ENCODE measurements at places on chromosomes 12 and 14.

DNA sequence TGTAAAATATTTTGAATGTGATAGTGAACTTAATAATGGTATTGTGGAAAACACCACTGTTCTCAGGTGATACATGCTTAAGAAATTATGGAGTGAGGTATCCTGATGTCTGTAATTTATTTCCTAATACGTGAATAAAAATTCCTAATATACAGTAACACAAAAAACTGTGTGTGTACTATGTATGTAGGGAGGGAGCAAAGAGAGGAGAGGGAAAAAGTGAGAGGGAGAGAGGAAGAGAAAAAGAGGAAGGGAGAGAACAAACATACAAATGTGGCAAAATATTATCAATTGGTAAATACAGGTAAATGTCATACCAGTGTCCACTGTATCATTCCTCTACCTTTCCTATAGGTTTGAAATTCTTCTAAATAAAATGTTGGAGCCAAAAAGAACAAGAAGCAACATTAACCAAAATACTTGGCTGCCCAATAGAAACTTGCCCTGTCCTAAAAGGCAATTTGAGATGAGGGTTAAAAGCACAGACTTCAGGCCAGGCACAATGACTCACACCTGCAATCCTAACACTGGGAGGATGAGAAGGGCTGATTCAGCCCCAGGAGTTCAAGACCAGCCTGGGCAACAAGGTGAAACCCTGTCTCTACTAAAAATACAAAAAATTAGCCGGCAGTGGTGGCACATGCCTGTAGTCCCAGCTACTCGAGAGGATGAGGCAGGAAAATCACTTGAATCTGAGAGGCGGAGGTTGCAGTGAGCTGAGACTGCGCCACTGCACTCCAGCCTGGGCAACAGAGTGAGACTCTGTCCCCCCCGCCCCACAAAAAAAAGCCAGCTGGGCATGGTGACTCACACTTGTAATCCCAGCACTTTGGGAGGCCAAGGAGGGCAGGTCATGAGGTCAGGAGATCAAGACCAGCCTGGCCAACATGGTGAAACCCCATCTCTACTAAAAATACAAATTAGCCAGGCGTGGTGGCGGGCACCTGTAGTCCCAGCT lies 14.5 kb downstream of the R3HDM2 start:
- DNase-seq, result no peak

DNA sequence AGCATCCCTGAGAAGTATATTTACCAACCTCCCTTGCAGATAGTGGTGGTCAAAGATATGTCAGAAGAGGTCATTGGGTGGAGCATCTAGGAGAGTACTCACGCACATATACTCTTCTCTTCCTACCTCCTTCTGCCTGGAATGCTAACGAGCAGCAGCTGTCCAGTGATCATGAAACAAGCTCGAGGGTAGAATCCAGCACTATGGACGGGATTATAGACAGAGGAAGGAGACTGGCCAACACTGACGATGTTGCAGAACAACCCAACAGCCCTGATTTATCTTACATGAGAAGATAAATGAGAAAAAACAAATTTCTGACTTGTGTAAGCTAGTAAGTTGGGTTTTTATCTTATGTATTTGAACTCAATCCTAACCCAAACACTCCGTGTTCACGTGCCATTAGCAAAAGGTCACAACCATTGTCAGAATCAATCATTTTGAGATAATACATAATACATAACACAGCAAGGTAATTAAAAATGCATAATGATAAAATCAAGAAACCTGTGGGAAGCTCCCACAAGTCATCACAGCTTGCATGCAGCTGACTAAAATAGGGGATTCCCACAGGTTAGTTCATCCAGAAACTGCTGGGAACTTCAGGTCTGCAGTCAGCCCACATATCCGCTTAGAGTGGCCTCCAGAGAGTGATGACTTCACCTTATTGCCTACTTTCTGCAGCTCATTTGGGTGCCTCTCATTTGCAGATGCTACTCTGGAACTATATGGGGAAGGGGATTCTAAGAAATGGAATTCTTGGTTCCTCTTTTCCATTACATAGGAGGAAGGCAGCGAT lies 36.3 kb upstream of the STK38L start:
- DNase-seq, result no peak

GRCh38 chr12:2171672-2172426 lies 119.1 kb downstream of the CACNA1C start:
- DNase-seq, result peak; percentile 44

GRCh38 chr12:21647179-21647578 lies 10.5 kb downstream of the LDHB start:
- no peak for DNase-seq

GRCh38 chr12:28536088-28536487 lies 345.8 kb downstream of the CCDC91 start:
- DNase-seq, result no peak

DNA sequence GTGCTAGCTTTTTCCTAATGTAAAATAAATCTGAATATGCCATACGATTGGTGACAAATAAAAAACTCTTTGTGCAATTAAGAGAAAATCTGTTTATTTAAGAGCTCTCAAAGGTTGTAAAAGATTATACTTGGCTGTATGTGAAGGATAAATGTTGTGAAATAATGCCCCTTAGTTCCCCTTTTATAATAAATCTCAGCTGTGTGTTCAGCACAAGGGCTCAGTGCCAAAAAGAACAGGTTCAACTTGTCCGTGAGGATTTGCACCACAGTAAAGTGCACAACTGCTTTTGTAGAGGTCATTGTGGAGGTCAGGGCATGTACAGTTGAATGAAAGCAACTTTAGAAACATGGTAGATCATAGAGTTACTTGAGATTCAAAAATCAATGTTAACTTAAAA lies 118.6 kb downstream of the TRMT5 start:
- no peak for DNase-seq

DNA sequence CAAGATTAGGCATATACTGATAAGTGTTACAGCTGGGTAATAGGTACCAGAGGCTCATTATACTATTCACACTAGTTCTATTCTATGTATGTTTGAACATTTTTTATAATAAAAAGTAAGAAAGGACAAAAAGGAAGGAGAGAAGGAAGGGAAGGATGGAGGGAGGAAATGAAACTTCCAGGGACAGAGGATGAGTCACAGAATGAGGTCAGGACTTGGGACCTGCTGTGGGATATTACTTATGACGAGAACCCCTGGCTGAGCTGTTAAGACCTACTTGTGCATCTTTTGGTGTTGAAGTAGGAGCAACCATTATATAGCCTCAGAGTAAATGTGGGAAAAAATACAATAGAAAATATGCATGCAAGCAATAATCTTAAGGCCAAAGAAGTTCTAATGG lies 16.7 kb upstream of the TMEM260 start:
- DNase-seq, result no peak

GRCh38 chr14:73402579-73402978 lies 55.8 kb downstream of the NUMB start:
- DNase-seq, result no peak

GRCh38 chr12:125186471-125187147 lies 121.4 kb downstream of the AACS start:
- peak; percentile 45 for DNase-seq

- no peak for DNase-seq
Measured at GRCh38 chr12:3795066-3795465, 42.2 kb upstream of the CRACR2A start.

GRCh38 chr12:94679554-94680195 lies 29.3 kb upstream of the TMCC3 start:
- DNase-seq, result no peak

DNA sequence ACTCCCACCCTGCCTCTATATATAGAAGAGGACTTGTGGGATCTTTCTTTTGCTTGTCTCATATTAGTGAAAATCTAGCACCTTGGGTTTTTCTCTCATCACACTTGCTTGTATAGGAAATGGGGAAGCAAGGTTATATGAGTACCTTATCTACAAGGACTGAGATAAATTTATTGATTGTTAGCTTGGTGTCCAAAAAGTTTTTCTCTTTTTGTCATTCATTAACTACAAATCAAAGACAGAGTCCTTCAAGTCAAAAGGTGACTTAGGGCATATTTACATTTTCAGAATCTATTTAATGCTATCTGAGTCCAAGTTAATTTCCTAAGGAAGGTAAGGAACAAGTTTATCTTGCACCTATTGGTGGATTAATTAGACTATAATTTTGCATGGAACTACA lies 92.7 kb downstream of the SNAPC1 start:
- DNase-seq, result no peak

DNA sequence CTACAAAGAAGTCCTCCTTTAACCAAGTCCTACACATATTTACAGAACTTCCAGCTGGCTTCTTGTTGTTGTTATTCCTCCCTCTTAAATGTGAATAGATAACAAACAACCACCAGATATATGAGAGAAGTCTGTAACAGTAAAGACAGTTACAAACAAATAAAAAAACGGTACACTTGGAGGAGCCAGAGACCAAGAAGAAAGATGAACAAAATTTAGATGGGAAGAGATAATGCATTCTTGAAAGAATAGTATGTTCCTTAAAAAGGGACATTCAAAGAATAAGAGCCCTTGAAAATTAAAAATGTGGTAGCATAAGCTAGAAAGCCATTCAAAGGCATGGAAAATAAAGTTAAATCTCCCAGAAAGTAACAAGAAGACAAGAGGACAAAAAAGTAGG lies 25.9 kb downstream of the SLCO1A2 start:
- DNase-seq, result no peak

DNA sequence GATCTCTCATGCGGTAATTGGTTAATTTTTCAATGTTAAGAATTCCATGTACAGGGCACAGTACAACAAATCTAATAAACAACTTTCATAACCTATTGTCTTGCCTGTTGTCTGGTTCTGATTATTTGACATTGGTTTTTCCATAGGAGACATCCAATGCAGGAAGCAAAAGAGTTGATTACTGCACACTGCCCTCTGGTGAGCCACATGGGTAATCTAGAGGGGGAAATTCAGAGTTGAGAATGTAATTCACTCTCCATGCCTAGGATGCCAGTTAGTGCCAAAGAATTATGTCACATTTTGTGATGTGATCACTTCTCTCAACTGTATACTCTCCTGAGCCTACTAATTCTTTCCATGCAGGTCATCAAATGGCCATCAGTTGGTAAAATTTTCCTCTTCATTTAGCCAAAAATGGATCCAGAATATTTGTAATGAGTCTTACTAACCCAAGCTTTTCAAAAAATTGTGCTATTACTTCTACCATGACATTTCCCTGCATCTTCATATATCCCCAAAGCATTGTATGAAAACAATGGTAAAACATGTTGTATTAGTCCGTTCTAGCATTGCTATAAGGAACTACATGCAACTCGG lies 17.7 kb upstream of the CCDC91 start:
- no peak for DNase-seq

DNA sequence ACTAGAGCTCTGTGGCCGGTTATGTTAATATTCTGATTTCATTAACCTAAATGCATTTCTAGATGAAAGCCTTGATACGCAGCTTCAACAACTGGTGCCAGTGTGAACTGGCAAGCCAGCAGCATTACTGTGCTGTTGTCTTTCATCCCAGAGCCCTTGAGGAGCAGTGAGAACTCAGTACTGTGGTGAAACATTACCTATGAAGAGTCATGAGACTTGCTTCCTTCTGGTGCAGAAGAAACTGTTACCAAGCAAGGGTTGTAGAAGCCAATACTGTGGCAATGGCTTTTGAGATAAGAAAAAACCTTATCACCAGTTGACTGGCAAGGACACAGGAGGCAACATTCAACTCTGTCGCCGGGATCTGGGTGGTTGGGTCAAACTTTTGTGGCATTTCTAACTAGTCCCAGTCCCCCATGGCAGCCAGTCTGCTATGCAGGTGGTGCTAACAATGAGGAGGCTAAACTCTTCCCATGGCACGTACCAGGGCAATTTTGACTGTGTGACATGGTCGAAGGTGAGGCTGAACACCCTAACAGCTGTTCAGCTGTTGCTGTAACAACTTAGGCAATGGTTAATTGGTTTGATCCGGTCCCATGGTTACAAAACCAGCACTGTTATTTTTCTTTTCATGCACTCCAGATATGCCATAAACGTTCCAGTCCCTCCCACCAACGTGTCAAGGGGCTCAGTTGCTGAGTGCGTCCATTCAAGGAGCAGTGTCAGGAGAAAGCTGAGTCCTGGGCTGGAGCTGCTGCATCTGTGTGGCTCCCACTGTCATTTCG lies 12.6 kb upstream of the LGALS3 start:
- DNase-seq, result no peak

DNA sequence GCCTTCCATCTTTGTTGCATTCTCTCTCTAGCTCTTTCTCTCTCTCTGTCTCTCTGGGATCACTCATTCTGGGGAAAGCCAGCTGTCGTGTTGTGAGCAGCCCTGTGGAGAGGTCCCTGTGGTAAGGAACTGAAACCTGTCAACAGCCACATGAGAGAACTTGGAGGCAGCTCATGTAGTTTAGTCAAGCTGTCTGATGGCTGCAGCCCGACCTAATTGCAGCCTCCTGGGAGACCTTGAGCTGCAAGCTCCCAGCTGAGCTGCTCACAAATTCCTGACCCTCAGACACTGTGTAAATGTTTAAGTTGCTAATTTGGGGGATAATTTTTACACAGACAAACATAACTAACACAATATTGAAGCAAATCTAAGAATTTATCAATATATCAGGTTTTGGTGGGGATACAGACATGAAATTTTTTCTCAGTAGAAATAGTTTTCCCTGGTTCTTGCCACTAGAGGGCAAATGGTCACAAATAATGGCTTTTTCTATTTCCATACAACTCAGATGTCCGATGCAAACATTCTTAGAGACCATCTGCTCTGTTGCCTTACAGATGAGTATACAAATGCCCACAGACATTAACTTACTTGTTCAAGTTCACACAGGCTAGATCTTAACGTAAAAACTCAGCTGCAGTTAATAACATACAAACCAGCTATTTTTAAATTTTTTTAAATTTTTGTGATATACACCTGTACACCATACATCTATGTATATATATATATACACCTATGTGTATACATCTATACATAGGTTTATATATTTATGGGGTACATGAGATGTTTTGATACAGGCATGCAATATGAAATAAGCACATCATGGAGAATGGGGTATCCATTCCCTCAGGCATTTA lies 15.5 kb upstream of the KRR1 start:
- DNase-seq, result peak; percentile 80

DNA sequence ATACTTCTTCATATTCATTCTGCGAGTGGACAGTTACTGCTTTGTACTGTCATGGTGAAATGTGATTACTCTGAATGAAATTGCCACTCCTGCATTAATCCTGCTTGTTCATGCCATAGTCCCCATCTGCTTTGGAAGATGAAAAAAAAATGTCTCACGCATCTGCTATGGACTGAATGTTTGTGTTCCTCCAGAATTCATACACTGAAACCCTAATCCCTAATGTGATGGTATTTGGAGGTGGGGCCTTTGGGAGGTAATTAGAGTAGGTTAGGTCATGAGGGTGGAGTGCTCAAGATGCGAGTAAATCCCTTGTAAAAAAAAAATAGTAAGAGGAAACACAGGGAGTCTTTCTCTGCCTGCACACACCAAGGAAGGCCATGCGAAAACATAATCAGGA lies 427.2 kb downstream of the TMTC2 start:
- peak; percentile 21 for DNase-seq

- no peak for DNase-seq
Measured at GRCh38 chr14:90499908-90500664, 103.3 kb downstream of the CALM1 start.

DNA sequence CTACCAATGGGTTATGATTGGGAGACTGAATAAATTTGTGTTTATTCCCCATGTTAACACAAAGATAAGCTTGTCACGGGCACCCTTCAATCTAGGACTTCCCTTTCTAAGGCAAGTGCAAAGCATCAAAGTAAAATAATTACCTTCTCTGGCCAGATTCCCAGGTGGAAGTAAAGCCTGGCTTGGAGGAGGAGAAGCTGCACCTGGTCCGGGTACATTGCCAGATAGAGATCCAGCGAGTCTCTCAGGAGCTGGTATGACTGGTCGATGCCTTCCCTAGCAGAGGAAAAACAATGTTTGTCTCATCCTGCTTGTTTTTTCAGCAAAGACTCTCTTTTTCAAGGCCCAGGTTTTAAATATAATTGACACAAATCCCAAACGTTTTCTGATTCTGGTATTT lies 24.9 kb downstream of the FBXO21 start:
- DNase-seq, result no peak

Measured in retina (tissue), 1 donor.